ENCODE measurements at places on chromosomes 4 and X.
A peak's percentile ranks its signal among the peaks of the same experiment; 100 is the strongest.

GRCh38 chrX:43974741-43975465 is 1.7 kb upstream of the NDP start:
- DNase-seq = no peak

- DNase-seq = peak; percentile 32
These were observed 1.9 kb downstream of the BCORL1 start for GRCh38 chrX:129984111-129984958.

DNA sequence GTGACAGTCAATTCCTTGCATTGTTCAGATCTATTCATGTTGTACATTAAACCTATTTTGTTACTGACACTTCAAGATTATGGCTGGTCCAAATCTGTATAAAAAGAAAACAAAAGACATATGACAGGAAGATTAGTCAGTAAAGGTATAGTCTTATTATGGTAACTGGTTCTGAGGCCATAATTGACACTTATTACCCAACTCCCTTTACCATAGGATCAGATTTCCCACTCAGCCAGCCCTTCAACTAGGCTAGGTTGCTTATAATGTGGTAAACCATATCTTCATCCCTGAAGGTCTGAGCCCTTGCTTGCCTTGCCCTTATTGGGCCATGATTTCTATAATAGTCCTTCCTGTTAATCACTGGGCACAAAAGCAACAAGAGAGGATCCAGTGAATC is 289.6 kb downstream of the CXXC4 start:
- DNase-seq = no peak

GRCh38 chr4:56426273-56426672 is 9.1 kb downstream of the PPAT start:
- DNase-seq = no peak

DNA sequence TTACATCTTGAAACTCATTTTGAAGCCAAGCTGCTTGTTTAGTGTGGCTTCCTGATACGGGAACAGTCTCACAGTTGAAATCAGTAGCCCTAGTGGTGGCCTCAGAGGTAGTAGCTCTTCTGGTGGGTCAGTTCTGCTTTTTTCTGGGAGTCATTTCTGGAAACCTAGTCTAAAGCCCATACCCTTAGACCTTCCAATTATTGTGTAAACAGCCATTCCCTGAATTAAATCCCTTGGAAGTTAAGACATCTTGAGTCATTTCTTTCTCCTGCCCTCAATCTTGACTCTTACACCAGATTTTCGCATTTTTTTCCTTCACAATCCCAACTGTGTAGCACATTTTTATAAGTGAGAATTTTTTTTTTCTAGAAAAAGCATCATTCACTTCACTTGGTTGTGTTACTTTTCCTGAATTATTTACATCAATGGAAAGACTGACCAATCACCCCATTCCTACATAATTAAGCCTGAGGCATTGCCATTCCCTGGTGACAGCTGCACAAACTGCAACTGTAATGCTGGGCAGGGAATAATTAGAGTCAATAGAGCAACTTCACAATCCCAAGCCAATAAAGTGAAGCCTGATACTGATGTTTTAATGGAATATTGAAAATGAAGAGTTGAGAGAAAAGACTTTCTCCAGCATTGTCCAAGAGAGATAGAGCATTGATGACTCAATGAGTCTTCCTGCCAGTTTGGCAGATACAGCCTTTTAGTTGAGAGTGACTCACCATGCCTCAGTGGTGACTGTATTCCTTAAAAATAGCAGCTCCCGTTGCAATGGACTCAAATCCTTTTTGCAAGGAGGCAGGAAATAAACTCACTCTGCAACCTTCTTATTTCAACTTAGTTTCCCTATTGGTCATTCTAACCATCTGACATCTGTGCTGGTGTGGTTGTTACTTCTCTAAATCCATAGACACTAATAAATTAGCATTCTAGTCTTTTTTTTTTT is 13.0 kb upstream of the SEPSECS start:
- DNase-seq = no peak

DNA sequence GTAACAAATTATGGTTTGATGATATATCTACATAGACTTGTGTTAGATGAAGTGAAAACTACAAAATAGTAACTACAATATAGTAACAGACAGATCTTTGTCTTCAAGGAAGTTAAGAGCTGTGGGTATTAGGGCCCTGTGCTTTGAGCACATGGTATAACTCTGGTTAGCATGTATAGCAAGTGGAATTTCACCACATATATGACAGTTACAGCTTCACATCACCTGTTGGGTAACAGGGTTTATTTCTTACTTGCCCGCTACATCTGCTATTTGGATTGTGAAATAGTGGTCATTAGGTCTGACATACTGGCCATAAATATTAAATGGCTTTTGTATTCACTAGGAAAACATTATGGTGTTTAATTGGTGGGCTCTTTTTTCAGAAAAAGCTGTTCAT is 20.2 kb downstream of the OFD1 start:
- DNase-seq = no peak

DNA sequence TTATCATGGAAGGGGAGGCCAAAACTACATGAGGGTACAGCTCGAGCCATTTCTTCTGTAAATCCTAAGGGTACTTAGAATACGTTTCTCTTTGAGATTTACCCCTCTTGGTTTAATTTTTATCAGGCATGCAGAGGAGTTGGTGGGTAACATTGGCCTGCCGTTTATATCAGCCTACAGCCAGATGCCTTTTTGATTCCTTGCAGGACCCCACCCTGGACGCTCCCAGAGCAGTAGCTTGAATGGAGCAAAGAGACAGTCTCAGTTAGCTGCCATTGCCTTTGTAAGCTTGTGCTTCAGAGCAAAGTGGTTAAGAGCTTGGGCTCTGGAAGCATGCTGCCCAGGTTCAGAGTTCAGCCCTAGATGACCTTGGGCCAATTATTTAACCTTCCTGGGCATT is 9.0 kb downstream of the DOCK11 start:
- no peak for DNase-seq

GRCh38 chrX:132651421-132652086 is 162.7 kb upstream of the MBNL3 start:
- DNase-seq = no peak

- DNase-seq = no peak
These were observed 291.1 kb downstream of the KLHL4 start for GRCh38 chrX:87808576-87809243.

GRCh38 chr4:128635955-128636560 is 173.4 kb upstream of the JADE1 start:
- no peak for DNase-seq

GRCh38 chrX:2188330-2188792 is 312.4 kb downstream of the DHRSX start:
- no peak for DNase-seq
